Mesothelial cell of epicardium (in vitro differentiated cells): ENCODE measurements at places on chromosomes 4 and X.

GRCh38 chrX:7570432-7571029 is 272.4 kb upstream of the VCX start:
- DNase-seq = no peak

- no peak for DNase-seq
Observed at GRCh38 chr4:41429280-41429669, 108.7 kb upstream of the LIMCH1 start.

GRCh38 chrX:131564553-131565229 is 20.8 kb downstream of the OR13H1 start:
- no peak for DNase-seq

GRCh38 chr4:169612871-169613859 is 782 bp upstream of the NEK1 start:
- no peak for DNase-seq

GRCh38 chr4:127251423-127251822 is 381.3 kb upstream of the INTU start:
- no peak for DNase-seq

- DNase-seq = no peak
Observed at GRCh38 chr4:66331761-66332160, 661.5 kb upstream of the EPHA5 start.

GRCh38 chrX:115018040-115018647 is 728 bp upstream of the IL13RA2 start:
- DNase-seq = no peak

GRCh38 chr4:24924309-24924781 is 11.5 kb upstream of the CCDC149 start:
- DNase-seq = no peak

DNA sequence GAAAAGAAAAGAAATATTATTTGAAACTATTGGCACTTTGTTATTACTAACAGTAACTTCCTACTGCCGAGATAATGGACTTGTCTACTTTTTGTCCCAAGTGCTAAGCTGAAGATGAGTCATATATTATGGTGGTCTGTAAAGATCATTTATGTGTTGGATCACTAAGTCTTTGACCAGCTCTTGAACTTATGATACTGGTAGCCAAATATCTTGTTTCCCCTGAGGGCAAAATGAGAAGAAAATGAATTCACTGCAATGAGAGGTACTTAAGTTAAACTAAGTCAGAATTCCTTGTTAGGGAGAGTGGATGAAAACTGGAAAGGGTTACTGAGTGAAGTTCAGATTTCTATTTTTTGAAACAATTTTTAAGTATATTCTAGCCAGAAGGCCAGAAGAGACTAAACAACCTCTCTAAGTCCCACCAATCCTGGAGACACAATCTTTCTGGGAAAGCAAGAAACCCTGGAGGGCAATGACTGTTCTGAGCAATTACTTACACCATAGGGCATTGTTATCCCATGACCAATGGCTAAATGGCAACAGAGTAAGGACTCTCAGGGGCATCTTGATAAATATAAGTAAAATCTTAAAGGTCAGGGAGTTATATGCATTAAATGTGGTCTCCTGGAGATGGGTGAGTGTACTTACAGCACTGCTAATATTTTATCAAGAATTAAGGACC is 287.7 kb downstream of the STIM2 start:
- no peak for DNase-seq

- DNase-seq = no peak
Observed at GRCh38 chr4:107806196-107806595, 18.5 kb upstream of the SGMS2 start.

DNA sequence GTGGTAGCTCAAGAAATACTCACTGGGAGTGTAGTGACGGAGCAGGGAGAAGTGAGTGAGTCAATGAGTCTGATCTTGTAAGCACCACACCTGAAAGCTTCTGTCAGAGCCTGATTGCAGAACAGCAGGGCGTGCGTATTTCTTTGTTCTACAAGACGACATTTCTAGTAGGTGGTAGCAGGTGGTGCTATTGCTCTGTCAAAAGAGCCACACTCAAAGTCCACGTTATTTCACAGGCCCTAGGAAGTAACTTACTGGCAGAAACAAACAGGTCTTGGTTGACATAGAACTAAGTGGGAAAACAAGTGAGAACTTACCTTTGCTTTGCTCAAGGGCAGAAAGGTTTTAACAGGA is 46.4 kb upstream of the SPRY1 start:
- DNase-seq = no peak

- no peak for DNase-seq
Observed at GRCh38 chr4:132332932-132333723, 816.0 kb upstream of the PCDH10 start.

GRCh38 chr4:163495900-163496299 is 1.4 kb downstream of the TMA16 start:
- DNase-seq = no peak

DNA sequence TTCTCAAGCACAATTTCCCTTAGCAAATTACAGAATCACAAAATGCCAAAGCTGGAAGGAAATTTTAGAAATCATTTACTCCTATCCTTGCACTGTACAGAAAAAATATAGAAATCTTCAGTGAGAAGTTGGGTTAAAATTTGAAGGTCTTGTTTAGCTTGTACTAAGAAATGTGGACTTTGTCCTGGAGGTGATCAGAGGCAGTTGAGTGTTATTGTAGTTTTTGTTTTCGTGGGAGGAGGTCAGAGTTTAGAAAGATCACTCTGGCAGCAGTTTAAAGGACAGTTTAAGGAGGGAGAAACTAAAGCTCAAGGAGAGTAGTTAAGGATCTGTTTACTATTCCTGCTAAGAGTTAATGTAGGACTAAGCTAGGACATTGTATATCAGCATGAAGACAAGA is 54.4 kb upstream of the CXorf51B start:
- no peak for DNase-seq

DNA sequence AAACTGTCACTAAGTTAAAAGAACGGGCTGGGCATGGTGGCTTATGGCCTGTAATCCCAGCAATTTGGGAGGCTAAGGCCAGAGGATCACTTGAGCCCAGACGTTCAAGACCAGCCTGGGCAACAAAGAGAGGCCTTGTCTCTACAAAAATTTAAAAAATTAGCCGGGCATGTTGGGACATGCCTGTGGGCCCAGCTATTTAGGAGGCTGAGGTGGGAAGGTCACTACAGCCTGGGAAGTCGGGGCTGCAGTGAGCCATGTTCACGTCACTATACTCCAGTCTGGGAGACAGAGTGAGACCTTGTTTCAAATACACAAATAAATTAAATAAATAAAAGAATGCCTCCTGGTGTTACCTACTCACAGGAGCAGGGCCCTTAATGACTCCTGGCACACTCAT is 69.5 kb downstream of the APBB2 start:
- no peak for DNase-seq

- no peak for DNase-seq
Observed at GRCh38 chr4:118810991-118811764, 24.7 kb downstream of the SEC24D start.

GRCh38 chr4:187183346-187183745 is 459.7 kb upstream of the FAT1 start:
- no peak for DNase-seq

DNA sequence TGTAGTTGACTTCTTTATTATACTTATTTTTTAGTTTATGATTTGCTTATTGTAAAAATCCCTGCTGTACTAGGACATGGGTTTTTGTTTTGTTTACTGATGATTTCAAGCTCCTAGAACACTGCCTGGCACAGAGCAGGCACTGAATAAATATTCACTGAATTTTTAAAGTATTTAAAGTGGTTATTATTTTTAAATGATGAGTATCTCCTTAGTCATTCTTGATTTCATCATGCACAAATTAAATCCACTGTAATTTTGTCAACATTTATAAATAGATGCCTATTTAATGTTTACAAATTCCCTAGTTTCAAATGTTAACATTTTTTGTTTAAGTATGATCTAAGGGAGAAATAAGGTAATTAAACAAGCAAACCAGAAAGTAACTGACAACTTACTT is 367.9 kb upstream of the SLIT2 start:
- DNase-seq = no peak

DNA sequence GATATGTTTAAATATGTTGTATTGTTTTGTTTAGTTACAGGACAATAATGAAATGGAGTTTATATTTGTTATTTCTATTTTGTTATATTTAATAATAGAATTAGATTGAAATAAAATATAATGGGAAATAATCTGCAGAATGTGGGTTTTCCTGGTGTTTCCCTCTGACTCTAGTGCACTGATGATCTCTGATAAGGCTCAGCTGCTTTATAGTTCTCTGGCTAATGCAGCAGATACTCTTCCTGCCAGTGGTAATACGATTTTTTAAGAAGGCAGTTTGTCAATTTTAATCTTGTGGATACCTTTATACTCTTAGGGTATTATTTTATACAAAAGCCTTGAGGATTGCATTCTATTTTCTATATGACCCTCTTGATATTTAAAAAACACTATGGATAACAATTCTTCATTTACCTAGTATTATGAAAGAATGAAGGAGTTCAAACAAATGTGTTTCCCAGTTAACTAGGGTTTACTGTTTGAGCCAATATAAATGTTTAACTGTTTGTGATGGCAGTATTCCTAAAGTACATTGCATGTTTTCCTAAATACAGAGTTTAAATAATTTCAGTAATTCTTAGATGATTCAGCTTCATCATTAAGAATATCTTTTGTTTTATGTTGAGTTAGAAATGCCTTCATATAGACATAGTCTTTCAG is 26.9 kb downstream of the NUDT6 start:
- DNase-seq = no peak

- DNase-seq = no peak
Observed at GRCh38 chrX:14243823-14244222, 214.1 kb upstream of the GEMIN8 start.

DNA sequence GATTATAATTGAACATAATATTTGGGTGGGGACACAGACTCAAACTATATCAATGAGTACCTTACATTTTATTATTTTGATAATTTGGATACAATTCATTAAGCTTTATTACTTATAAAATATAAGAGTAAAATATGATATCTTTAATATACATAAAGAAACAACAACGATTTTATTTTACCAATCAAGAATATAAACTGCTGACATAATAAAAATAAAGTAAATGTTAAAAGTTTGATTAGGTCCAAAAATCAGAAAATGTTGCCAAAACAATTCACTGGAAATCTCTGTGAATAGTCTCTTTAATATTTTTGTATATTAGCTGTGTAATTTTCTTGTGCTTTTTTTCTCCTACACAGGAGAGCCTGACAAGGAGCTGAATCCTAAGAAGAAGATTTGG is 21.4 kb downstream of the GIMD1 start:
- no peak for DNase-seq

DNA sequence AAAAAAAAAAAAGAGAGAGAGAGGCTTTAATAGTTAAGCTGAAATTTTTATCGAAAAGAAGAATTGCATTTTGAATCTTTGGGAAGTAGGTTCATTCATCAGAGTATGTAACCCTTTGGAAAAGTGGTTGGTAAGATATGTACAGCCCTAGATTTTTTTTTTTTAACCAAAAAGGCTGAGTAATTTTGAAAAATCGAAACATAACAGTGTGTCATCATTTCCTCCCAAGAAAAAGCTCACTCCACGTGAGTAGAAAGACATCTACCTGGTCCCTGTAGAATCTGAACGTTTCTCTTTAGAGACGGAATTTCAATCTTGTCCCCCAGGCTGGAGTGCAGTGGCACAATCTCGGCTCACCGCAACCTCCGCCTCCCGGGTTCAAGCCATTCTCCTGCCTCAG is 16.2 kb downstream of the SHOX start:
- no peak for DNase-seq

DNA sequence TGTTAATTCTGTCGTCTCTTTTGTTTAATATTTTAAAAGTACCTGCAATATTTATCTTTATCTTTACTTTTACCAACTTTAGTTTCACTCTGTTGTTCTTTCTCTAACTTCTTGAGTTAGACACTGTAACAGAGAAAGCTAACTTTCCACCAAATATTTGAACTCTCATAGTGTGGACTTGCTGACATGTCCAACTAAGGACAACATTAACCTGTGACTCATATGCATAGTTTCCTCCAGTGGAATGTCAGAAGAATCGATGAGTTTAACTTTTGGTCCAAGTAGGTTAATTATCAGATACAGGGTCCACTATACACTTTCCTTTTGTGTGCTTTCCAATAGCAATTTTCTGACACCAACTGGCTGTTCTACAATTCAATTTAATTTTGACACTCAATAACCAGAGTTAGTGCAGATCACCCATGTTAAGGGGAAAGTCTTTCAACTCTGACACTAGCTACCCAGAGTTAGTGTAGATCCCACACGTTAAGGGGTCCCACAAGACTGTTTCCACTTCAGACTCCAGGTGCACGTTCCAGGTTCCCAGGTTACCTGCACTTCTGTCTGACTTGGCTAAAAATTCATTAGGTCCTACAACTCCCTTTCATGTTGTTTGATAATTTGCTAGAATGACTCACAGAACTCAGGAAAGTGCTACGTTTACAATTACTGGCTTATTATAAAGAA is 559.0 kb upstream of the AMOT start:
- no peak for DNase-seq

DNA sequence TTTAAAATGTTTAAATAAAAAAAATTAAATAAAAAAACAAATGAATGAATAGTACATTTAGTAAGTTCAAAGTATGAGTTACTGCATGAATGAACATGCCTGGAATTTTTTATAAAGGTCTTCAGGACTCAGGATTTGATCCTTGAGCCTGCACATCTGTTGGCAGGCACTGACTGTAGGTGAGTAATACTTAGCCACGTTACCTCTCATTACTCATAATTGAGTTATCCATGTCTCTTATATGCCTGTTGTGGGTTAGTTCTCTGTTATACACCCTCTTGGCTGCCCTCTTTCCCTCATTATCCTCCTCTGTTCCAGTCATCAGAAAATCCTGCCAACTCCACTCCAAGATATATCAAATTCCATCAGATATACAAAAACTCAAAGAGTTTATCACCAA is 276.0 kb downstream of the FBXW7 start:
- DNase-seq = no peak

- no peak for DNase-seq
Observed at GRCh38 chr4:13555325-13555724, 11.0 kb upstream of the NKX3-2 start.

- DNase-seq = no peak
Observed at GRCh38 chr4:53011259-53011905, 149.3 kb downstream of the RASL11B start.

DNA sequence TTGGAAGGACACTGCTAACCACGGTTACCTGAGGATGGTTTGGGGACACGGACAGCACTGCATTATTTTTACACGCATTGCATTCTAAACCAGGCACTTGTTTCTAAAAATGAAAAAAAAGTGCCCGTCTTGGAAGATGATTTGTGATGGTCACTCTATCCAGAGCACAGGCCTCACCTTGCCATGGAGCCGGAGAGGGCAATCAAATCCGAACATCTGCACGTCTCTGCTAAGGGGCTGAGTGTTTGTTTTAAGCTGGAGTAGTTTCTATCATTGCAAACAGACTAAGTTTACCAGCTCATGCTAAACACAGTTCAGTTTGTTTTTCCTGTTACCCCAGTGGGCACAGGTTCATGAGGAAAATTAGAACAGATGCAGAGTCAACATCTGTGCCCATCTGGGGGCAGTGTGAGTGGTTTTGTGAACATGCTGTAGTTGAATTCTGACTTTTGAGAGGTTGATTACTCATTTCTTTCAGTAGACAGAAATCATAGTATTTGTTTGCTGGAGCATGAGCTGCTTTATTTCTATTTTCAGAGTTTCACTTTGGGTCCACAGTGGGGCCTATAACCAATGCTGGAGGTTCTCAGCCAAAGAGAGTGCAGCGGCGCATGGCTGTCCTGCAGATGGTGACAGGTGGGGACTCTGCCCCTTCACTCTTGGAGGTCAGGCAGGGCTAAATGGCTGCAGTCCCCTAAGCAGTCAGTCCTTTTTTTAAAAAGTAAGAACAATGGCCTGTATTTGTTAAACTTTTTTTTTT is 65.4 kb upstream of the ENPP6 start:
- no peak for DNase-seq

GRCh38 chrX:71378732-71379131 is 12.6 kb downstream of the TAF1 start:
- no peak for DNase-seq

- DNase-seq = no peak
Observed at GRCh38 chrX:133746593-133746992, 238.8 kb downstream of the GPC3 start.
